ENCODE measurements at places on chromosomes 1 and 21. TPM values are rescaled to one million over a fixed set of nuclear protein-coding genes. Genes with fewer than 3 reads are reported as not detected.

C1QA gene
- 13.5 TPM for total RNA-seq

CHI3L2 gene
- total RNA-seq: 42.4 TPM

PEX10 gene
- total RNA-seq: 23.2 TPM

TTC34 gene
- total RNA-seq: 0.04 TPM

BCL2L15 gene
- 0.76 TPM for total RNA-seq

All from esophagus squamous epithelium (tissue), 5 donors.